ENCODE measurements at places on chromosomes 1 and 21.
A peak's percentile ranks its signal among the peaks of the same experiment; 100 is the strongest.

DNA sequence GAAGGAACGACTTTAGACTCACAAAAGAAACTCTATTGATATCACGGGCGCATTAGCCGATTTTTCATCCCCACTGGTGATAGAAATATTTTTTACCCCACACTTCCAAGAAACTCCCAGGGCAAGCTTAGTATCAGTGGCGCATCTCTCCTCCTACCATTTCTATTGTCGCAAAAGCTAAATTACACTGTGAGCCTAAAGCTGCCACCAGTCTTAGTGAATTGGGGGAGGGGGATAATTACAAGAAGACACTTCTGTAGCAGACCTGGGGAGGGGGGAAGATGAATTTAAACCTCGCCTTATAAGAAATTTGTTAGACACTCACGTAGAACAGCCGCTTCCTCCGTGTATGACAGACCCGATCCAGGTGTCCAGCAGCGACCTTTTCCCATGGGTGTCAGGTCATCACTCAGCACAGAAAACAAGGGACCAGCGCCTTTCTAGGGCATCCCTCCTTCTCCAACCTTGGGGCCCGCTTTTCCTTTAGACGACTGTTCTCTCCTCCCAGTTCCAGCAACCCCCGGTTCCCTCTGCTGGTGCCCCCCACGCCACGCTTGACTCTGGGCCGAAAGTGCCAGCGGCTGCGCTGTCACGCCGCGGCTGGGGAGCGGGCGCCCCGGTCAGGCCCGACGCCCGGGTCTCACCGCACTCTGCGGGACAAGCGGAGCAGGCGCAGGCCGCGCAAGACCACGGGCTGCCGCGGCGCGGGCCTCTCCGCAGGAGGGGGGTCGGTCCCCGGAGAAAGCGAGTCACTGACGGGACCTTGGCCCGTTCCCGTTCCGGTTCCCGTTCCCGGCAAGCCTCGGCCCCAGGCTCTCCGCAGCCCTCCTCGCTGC lies 821 bp downstream of the PHC2 start:
- peak; percentile 16 for DNase-seq

- no peak for DNase-seq
Observed at GRCh38 chr1:182357913-182358312, 33.7 kb downstream of the GLUL start.

- peak; percentile 54 for DNase-seq
Observed at GRCh38 chr1:231420959-231421545, 1.0 kb downstream of the EGLN1 start.

DNA sequence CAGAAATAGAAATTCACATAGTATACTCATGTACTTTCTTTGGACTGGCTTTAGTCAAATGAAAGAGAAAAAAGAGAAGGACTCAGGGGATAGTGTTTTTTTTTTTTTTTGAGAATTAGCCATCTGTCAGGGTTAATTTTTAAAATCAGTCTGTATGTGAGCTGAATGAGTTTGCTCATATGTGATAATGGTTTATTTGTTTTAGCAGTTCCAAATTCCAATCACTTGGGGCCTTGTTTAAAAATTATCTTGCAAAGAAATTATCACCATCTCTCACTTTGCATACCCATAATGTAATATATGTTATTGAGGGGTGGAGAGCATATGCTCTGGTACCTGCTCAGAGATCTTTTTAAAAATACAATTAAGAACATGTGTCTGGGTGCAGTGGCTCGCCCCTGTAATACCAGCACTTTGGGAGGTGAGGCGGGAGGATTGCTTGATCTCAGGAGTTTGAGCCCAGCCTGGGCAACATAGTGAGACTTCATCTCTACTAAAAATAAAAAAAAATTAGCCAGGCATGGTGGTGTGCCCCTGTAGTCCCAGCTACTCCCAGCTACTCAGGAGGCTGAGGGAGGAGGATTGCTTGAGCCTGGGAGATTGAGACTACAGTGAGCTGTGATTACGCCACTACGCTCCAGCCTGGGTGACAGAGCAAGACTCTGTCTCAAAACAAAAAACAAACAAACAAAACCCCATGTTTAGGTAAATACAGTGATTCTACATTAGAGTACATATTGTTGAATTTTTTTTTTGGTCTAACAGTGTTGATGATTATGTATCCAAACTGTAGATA lies 19.7 kb downstream of the GNAI3 start:
- no peak for DNase-seq

DNA sequence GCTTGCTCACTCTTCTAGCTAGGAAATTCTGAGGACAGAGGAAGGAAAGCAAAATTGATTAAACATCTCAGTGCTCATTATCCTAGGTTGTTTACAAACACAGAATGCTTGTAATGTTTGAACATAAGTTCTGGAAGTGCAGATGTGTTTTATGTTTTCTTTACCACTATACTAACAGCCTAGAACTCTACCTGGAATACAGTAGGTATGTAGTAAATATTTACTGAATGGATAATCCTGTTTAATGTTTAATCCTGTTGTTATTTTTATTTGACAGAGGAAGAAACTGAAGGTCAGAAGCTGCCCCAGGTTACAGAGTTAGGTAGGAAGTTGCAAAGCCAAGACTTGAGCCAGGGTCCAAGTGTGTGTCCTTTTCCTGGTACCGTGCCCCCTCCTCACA lies 6.1 kb downstream of the MTOR start:
- DNase-seq: no peak

DNA sequence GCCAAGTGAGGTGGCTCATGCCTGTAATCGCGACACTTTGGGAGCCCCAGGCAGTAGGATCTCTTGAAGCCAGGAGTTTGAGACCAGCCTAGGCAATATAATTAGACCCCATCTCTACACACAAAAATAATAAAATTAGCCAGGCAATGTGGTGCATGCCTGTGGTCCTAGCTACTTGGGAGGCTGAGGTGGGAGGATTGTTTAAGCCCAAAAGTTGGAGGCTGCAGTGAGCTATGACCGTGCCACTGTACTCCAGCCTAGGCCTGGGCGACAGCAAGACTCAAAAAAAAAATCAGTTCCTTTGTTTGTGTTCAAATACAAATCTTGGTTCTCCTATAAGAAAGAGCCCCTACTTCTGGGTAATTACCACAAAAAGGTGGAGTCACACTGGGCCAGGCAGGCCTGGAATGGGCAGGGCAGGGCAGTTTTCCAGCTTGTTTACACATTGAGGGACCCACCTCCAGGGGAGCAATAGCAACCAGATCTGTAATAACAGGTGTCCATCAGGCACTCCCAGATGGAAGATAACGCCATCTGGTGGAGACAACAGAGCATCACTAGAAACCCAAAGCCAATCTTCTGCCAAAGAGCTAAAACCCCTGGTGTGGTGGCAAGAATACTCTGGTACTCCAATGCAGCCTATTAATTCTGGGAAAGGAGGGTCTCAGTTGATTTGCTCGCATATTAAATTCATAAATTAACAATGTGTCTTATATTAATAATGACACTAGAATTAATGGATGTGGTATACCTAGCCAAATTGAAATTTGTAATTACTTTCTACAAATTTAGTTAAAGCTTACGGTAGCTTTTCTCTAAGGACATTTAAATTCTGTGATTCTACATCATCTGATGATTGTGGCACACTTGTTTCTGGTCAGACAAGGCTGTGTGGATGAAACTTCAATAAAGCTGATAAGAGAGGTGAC lies 13.2 kb downstream of the PPP1R15B start:
- peak; percentile 81 for DNase-seq

- DNase-seq: no peak
Observed at GRCh38 chr1:184761969-184762485, 7.4 kb upstream of the EDEM3 start.

DNA sequence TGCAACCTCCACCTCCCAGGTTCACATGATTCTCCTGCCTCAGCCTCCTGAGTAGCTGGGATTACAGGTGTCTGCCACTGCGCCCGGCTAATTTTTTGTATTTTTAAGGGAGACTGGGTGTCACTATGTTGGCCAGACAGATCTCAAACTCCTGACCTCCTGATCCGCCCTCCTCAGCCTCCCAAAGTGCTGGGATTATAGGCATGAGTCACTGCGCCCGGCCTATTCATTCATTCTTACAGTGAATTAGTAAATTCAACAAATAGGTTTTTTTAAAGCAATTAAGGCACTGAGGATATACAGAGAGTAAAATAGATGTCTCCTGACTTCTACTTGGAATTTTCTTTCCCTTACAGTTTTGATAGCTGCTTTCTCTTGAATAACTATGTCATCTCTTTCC lies 43.5 kb downstream of the CDC42 start:
- DNase-seq: no peak

- DNase-seq: no peak
Observed at GRCh38 chr1:25036117-25036546, 106.1 kb upstream of the RUNX3 start.

DNA sequence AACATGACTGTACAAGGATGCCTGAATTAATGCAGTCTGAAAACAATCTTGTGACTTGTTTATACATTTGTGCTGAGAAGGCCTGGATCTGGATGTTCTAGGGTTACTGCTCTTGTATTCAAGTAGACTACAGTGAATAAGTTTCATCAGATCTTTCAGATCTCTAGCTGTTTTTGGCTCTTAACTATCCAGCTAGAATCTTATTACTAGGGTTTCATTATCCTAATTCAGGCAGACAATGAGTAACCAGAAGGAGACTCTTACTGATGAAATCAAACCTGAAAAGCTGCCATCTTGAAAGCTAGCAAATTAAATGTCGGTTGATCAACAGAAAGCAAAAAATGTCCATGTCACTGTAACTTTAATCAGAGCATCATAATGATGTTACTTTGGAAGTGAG lies 112.5 kb upstream of the KCNK2 start:
- no peak for DNase-seq

GRCh38 chr1:112509005-112509659 lies 367 bp downstream of the WNT2B start:
- no peak for DNase-seq

DNA sequence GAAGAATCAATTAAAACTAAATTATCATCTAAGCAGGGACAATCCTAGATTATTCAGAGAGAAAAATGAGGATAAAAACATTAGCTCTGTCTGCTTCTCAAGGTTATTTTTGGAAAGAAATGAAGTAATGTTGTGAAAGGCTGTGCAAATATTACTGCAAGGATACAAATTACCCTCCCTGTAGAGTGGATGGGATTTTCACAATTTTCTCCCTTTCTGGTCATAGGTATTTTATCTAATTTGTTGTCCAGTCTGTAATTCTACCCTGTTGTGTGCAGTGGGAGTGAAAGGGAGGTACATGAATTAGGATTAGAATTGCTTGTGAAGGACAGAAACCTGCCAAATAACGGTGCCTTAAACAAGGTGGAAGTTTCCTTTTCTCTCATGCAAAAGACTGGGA lies 54.7 kb downstream of the MAP3K7CL start:
- DNase-seq: no peak

DNA sequence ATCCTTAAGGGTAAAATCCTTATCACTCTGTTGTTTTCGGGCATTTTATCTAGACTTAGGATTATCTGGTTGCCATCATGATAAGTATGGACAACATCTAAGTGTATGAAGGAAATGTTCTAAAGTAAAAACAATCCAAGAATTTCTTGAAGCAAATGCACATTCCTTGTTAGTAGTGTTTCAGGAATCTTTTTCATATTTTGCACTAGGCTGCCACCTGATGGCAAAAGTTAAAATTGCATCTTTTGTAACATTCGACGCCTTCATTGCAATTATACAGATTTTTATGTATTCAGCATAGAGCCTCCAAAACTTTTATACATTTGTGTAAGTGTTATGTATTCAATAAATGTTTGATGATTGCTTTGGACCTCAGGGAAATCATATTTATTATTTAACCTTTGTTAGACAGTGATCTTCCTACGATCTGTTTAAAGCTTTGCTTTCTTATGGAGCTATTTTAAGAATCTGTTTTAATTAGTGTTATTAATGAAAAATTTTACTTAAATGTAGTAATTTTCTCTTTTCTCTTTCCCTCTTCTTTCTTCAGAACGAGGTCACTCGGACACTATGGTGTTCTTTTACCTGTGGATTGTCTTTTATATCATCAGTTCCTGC lies 49.4 kb upstream of the KIAA1614 start:
- DNase-seq: peak; percentile 37

- no peak for DNase-seq
Observed at GRCh38 chr1:17427696-17428660, 11.5 kb downstream of the RCC2 start.

- no peak for DNase-seq
Observed at GRCh38 chr1:96515430-96515829, 206.2 kb upstream of the PTBP2 start.

DNA sequence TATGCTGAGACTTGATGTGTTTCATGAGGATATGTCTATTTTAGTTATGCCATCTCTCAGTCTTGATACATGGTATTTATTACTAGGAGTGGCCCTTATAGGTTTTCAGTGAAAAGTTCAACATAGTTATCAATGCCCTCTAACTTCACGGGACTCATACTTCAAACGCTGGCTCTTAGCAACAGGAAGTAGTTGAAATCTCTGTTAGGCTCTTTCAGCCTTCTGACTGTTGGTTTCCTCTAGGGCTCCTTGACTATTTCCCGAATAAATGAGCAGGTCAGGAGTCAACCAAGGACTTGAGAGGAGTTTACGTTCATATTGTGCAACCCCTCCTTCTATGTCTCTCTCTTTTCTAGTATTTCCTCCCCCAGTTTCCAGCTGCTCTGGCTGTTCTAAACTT lies 141.8 kb downstream of the RGS7 start:
- no peak for DNase-seq

DNA sequence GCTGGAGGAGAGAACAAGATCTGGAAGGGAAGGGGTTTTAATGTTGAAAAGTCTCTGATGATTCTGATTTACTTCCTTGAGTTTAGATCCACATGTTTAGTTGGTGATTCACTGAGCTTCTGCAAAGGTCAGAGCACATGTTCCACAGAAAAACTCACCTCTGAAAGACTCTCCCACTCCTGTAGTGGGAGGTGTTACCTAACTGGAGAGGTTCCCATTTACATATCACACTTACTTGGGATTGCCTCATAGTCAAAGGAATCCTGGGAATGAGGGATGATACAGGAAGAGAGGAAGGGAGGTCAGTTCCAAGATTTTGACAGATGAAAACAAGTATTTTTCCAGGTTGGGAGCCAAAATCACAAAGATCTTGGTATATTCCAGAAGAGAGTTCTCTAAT lies 2.7 kb upstream of the NTNG1 start:
- DNase-seq: no peak

GRCh38 chr21:31720330-31720729 lies 11.6 kb downstream of the SCAF4 start:
- no peak for DNase-seq

GRCh38 chr1:88746916-88747315 lies 62.8 kb downstream of the PKN2 start:
- no peak for DNase-seq

- no peak for DNase-seq
Observed at GRCh38 chr1:153697191-153698019, 18.9 kb downstream of the NPR1 start.

GRCh38 chr1:184889902-184890301 lies 84.4 kb downstream of the NIBAN1 start:
- DNase-seq: peak; percentile 54

DNA sequence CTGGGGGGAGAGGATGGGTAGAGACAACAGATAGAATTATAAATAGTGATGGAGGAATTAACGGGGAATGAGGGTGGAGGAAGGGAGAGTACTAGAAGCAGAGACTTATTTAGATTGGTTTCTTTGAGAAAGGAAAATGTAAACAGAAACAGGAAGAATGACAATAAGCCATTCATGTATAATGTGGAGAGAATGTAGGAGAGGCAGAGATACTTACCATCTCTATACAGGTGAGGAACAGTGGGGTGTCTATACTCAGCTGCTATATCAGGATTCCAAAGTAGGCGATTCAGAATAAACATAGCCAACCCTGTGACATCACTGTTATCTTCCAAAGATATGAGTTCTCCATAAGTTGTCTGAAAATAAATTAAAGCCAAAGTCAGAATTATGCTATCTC lies 16.8 kb downstream of the ASPM start:
- no peak for DNase-seq

Data from activated CD4-positive, alpha-beta T cell treated with anti-CD3 and anti-CD28 coated beads, Interleukin-10, Interleukin-2, amounts not matched to agents 100 ng/mL and 50 ng/mL, durations not matched to agents 16 hours and 8 hours (primary cell).